ENCODE measurements at places on chromosomes 3 and 15. TPM values are rescaled to one million over a fixed set of nuclear protein-coding genes. Genes with fewer than 3 reads are reported as not detected.

The CISH gene
- total RNA-seq, result 351 TPM

The LTK gene
- total RNA-seq, result 0.25 TPM

The CCR3 gene
- total RNA-seq, result not detected

The SCAP gene
- 79.6 TPM for total RNA-seq

The CAMKV gene
- total RNA-seq, result 0.39 TPM

The DNASE1L3 gene
- total RNA-seq, result not detected

The TBC1D5 gene
- total RNA-seq, result 43.9 TPM

The CLSTN2 gene
- total RNA-seq, result not detected

The COL6A5 gene
- total RNA-seq, result not detected

The DUOXA2 gene
- total RNA-seq, result not detected

The ARPIN gene
- not detected for total RNA-seq

The FOXB1 gene
- 11.8 TPM for total RNA-seq

GRCh38 chr3:189084620-189085019 is 87.2 kb upstream of the TPRG1 start:
- no peak for DNase-seq

- no peak for DNase-seq
Measured at GRCh38 chr3:53841296-53841695, 4.9 kb downstream of the CHDH start.

DNA sequence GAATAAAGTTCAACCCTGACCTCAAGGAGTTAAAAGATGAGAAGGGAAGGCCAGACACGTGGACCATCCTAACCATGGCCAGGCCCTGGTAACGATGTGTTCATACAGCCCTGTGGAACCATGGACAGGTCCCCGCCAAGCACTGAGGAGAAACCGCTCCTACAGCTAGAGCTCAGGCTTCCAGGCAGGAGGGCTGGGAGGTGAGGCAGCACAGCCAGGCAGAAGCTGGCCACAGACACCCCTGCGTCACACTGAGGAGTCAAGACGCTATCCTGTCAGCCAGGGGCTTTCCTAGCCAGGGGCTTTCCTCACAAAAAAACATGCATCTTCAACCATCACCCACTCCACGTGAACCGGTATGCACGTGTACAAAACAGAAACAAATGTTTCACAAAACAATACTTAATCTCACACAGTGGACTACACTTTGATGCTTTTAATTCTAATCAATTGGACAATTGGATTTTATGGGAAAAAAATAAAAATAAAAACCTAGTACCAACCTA is 73.2 kb downstream of the TBC1D2B start:
- no peak for DNase-seq

- no peak for DNase-seq
Measured at GRCh38 chr15:39461536-39462130, 119.2 kb upstream of the THBS1 start.

DNA sequence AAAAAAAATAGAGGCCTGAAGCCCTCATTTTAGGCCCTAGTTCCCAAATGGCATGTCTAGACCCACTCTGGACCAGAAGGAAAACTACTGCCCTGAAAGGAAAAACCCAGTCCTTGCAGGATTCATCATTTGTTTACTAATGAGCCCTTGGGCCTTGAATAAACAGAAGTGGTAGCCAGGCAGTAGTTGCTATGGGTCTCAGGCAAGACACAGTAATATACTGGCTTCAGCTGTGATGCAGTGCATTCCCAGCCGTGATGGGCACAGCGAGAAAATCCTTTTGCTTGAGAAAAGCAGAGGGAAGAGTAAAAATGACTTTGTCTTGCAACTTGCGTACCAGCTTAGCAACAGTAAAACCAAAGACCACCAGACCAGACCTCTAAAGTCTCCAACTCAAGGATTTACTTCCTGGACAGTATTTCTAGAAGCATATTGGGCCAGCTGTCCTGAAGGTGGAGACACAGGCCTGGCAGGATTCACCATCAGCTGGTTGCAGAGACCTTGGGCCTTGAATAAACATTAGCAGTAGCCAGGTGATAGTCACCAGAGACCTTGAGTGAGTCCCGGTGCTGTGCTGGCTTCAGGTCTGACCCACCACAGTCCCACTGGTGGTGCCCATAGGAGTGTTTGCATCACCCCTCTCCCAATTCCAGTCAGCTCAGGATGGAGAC is 208.3 kb upstream of the SLITRK3 start:
- no peak for DNase-seq

DNA sequence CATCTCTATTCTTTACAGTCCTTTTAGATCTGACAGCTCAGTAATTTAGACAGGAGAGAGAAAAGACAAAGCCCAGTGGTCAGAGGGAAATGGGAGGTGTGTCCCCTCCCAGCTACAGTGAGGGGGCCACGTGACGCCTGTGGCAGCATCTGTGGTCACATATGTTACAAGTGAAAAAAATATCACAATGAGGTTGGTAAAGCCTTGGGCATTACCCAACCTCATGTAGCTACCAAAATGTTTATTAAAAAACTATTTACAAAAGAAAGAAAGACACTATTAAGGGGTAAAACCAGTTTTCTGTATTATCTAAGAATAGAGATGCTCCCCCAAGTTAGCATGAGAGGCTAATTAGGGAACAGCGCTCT is 42.9 kb upstream of the PLCL2 start:
- no peak for DNase-seq

GRCh38 chr15:52124270-52124880 is 11.8 kb upstream of the BCL2L10 start:
- no peak for DNase-seq

GRCh38 chr3:119880966-119881365 is 99.1 kb downstream of the NR1I2 start:
- DNase-seq, result no peak

DNA sequence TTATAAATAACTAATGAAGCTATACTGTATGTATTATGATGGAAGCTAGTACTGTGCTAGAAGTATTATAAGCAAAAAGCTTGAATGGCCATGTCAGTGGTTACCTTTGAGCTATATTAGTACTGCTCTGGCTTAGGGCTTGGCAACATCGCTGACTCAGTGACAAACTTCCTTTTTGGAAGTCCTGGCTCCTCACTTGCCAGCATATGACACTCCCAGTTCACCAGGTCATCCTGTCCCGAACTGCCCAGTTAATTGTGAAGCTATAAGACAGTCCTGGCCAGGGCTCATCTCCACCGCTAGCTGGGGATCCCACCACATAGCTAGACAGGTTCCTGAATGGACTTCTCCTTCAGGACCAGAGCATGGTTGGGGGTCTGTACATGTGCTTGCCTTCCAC is 31.9 kb downstream of the RAB8B start:
- no peak for DNase-seq

DNA sequence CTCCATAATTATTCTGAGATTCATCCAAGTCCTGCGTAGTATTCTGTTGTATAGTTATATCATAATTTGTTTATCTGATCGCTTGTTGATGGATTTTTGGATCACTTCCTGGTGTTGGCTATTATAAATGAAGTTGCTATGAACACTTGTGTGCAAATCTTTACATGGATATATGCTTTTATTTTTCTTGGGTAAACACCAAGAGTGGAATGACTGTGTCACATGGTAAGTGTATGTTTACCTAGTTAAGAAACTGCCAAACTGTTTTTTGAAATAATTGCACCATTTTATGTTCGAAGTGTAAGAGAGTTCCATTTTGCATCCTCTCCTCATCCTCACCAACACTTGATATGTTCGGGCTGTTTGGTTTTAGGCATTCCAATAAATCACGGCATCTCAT is 360.4 kb upstream of the FRG2C start:
- DNase-seq, result no peak

- DNase-seq, result no peak
Measured at GRCh38 chr3:188993181-188993580, 178.6 kb upstream of the TPRG1 start.

DNA sequence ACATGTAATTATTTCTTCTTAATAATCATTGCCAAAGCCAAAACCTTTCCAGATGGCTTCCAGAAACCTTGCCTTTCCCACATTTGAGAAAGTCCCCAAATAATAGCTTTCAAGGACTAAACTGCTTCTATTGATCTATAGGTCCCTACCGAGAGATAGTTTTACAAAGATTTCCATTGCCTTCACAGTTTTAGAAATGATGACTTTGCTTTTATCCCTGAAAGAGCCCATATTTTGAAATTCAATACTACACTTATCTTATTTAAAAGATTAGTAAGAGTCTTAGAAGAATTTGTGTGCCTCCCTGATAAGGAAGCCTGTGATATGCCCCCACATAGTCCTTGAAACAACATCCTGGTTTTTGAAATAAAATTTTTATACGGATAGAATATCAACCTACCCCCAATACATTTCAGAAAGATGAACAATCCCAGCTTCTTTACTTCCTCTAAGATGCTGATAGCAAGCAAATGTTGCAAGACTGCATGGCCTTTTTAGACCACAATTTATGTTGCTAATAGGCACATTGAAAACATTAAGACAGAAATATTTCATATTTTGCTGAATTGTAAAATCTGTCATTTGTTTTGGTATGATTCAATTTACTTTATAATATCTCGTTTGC is 146.3 kb downstream of the TMCO5A start:
- DNase-seq, result no peak

GRCh38 chr3:146655333-146655996 is 50.3 kb upstream of the PLSCR5 start:
- DNase-seq, result no peak

DNA sequence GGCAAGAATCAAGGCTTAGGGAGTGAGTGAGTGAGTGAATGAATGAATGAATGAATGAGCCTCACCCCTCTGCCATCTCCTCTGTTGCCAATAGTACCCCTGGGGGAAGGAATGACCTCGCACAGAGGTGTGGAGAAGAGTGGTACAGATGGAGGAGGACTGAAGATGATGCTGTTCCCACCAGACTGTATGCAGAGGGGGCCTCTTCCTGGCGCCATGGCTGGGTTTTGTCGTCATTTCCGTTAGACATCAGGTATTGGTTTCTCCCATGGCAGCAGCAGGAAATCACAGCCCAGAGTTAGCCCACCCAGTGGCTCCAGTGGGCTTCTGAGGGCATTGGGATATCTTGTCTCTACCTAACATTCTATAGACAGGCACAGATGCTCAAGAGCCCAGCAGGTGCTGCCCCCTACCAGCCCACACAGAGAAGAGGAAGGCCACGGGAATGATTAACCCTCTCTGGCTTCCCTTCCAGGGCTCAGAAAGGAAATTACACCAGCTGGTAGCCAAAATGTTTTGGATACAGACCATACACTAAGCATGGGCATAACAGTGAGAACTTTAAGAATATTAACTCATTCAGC is 109.8 kb upstream of the SLC6A11 start:
- no peak for DNase-seq

GRCh38 chr3:119747357-119747756 is 34.5 kb upstream of the NR1I2 start:
- DNase-seq, result no peak

- DNase-seq, result no peak
Measured at GRCh38 chr15:28901587-28901980, 15.8 kb downstream of the APBA2 start.

GRCh38 chr3:175386630-175387029 is 527.5 kb downstream of the NAALADL2 start:
- DNase-seq, result no peak

DNA sequence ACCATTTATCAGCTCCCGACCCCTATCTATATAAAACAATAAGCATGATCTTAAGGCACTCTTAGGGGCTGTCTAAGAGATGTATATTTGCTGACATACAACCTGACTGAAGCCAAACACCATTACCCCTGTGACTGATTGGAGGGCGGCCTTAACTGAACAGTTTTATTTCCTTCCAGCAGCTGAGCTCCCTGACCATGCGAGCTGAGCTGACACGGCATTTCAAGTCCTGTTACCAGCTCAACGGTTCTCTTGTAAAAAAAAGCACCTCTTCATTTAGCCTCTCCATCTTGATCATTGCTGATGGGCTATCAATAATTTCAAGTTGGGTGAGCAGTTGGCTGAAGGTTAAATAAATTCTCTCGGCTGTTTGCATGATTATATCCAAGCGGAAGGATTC is 33.4 kb upstream of the BNIP2 start:
- DNase-seq, result no peak

- DNase-seq, result no peak
Measured at GRCh38 chr3:33433843-33434242, 6.4 kb downstream of the UBP1 start.

DNA sequence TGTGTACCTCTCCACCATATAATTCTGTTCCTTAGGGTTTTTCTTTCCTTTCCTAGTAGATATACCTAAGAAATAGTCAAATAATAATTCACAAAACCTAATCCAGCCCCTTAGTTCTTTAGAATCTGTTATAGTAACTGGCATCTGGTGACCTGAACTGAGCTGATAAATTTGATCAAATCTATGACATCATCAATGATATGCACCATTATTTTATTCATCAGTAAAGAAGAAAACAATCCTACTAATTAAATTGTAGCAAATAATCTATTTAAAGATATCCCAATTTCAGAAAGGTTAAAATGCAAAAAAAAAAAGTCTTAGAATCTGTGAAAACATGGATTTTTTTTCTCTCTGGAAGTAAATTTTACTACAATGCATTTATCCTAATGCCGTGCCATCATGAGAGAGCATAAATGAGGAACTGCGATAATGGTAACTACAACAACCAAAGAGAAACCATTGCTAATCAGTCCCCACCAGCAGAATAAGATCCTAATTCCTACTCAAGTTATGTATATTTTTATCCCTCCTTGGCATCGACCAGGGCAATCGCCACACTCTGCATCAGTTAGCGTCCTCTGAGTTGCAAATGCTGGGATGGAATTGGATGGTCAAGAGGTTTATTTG is 6.6 kb upstream of the MNS1 start:
- DNase-seq, result no peak

- no peak for DNase-seq
Measured at GRCh38 chr15:40048926-40049475, 10.0 kb upstream of the SRP14 start.

- DNase-seq, result no peak
Measured at GRCh38 chr3:98961161-98962155, 60.0 kb upstream of the DCBLD2 start.

GRCh38 chr15:78040653-78041244 is 36.8 kb downstream of the TBC1D2B start:
- no peak for DNase-seq

DNA sequence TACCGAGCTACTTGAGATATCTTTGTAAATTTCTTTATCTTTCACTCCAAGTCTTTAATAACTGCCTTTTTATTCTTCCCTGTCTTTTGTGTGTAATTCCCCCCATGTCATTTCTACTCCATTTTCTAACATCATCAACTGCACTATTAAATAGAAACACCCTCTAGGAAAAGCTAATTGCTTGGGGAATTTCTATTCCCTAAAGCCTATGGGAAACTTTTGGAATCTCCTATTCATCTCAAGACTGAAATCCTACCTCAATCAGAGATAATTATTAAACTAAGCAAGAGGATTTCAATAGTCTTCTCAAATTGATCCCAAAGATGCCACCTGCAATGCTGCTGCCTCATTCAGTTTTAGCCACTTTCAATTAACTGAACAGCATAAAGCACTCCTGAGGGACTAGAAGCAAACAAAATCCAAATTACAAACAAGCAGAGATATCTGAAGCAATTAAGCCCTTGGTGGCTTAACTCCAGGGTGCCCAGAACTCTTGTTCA is 598.7 kb downstream of the IGSF11 start:
- no peak for DNase-seq

DNA sequence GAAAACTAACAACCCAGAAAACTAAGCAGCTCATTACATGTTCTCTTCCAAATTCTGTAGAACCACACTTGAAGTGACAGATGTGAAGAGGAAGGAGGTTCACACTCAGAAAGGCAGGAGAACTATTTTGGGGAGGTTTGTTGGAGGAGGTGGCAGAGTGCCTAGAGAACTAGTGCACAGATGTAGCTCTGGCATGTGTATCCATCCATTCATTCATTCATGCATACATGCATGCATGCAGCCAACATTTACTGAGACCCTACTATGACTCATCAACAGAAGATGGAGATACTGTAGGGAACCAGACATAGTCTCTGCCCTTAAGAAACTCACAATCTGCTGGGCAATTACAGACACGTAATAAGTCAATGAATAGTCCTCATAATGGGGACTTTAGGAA is 116.7 kb downstream of the ERC2 start:
- DNase-seq, result no peak
